ENCODE measurements at places on chromosomes 3 and 15.

DNA sequence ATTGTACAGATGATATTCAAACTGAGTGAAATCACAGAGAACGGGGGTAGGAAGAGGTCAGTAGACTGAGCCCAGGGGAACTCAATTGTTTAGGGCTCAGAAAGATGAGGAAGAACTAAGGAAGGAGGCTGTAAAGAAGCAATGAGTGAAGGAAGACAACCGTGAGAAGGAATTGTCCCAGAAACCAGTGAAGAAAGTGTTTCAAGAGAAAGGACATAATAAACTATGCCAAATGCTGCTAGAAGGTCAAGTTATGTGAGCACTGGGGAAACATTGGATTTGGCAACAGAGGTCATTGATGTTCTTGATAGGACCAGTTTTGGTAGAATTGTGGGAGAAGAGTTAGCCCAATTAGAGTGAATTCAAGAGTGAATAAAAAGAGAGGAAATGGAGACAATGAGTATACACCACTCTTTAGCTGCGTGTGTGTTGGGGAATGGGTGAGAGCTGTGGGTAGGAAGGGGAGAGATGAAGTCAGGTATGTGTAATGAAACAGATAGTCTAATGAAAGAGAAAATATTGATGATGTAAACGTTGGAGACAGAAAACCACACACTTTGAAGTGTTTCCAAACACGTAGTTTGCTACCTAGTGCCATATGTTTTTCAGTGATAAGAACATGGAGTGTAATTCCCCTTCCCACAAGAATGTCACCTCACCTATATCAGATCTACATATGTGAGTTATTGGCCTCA is 42.5 kb upstream of the MME start:
- no peak overlapping the region for H3K4me3 ChIP-seq
- H3K36me3 ChIP-seq, result no peaks in the 10 kb centered on the region
- H3K27ac ChIP-seq, result no peak overlapping the region

- peaks cover 10% of the 10 kb centered on the region for H3K4me1 ChIP-seq
- DNase-seq, result no peak
Observed at GRCh38 chr3:195179776-195180489, 91.0 kb downstream of the XXYLT1 start.

DNA sequence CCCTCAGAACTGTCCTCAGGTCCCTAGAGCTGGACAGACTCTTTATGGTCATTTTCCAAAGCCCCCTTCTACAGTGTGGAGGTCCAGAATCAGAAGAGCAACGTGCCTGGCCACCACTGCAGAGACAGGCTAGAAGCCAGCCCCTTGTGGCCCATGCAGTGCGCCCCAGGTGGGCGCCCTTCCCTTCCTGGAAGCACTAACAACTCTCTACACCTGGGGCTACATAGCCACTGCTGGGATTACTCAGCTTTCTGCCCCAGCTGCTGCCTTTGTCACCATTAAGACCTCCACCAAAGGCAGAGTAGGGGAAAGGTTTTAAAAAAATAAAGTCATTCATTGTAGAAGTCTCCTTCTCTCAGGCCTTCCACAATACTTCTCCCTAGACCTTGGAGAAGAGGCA is 2.3 kb downstream of the RASGRP1 start:
- no peaks in the 10 kb centered on the region for H3K4me1 ChIP-seq
- no peak overlapping the region for H3K27ac ChIP-seq
- H3K36me3 ChIP-seq, result no peaks in the 10 kb centered on the region
- no peak for DNase-seq
- no peaks in the 10 kb centered on the region for H3K27me3 ChIP-seq

GRCh38 chr3:165549037-165549436 is 288.2 kb downstream of the BCHE start:
- H3K4me3 ChIP-seq, result no peak overlapping the region
- no peaks in the 10 kb centered on the region for H3K27me3 ChIP-seq
- no peak overlapping the region for H3K27ac ChIP-seq

- H3K27ac ChIP-seq, result no peak overlapping the region
- H3K36me3 ChIP-seq, result no peaks in the 10 kb centered on the region
- no peaks in the 10 kb centered on the region for H3K4me1 ChIP-seq
- no peak for DNase-seq
Observed at GRCh38 chr3:164604687-164605086, 473.6 kb downstream of the SI start.

- DNase-seq, result no peak
- no peak overlapping the region for H3K27ac ChIP-seq
- H3K27me3 ChIP-seq, result no peaks in the 10 kb centered on the region
- H3K4me3 ChIP-seq, result no peak overlapping the region
Observed at GRCh38 chr3:106795553-106795952, 581.7 kb upstream of the CCDC54 start.

- no peak for DNase-seq
- no peaks in the 10 kb centered on the region for H3K27me3 ChIP-seq
- H3K27ac ChIP-seq, result no peak overlapping the region
- no peak overlapping the region for H3K4me3 ChIP-seq
Observed at GRCh38 chr3:141729240-141729639, 8.9 kb upstream of the RNF7 start.

- no peak for DNase-seq
- no peak overlapping the region for H3K4me3 ChIP-seq
- no peak overlapping the region for H3K27ac ChIP-seq
- H3K4me1 ChIP-seq, result peaks cover 8% of the 10 kb centered on the region
Observed at GRCh38 chr15:68981941-68982340, 32.6 kb upstream of the NOX5 start.

DNA sequence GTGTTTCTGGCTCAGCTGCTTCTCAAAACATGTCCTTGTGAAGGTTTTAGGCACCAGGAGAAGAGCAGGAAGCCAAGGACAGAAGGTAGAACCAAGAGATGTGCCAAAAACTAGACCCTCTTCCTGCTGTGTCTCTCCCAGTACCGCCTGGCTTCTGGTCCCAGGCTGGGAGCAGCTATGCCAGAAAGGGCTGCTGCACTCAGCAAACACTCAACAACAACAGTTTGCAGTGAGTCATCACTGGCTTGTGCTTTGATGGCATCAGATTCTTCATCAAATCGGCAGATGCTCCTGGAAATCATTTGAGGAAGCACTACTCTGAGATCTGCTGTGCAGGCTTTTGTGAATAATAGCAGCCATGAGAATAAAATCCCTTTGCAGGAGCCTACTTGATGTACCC is 63.2 kb downstream of the DGKG start:
- H3K27ac ChIP-seq, result no peak overlapping the region
- no peak overlapping the region for H3K4me3 ChIP-seq
- DNase-seq, result no peak

DNA sequence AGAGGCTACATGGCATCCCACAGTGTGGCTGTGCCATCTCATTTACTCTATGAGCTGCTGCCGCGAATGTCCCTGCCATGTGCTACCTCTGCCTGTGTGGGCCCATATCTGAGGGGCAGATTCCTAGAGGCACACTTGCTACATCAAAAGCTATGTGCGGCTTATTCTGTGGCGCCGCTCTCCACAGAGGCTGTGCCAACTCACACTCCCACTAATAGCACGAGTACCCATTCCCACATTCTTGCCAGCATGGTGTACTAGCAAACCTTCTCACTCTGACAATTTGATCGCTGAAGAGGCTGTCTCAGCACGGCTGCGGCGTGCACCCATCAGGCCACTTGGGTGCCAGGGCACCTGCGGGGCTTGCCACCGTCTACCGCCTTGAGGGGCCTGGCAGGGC is 31.2 kb upstream of the MUSTN1 start:
- no peak overlapping the region for H3K27ac ChIP-seq
- H3K4me1 ChIP-seq, result no peaks in the 10 kb centered on the region
- no peak overlapping the region for H3K4me3 ChIP-seq

GRCh38 chr3:41847679-41848078 is 114.2 kb downstream of the ULK4 start:
- no peak overlapping the region for H3K27ac ChIP-seq
- H3K27me3 ChIP-seq, result no peaks in the 10 kb centered on the region
- H3K36me3 ChIP-seq, result no peaks in the 10 kb centered on the region

- no peaks in the 10 kb centered on the region for H3K36me3 ChIP-seq
- no peak overlapping the region for H3K27ac ChIP-seq
Observed at GRCh38 chr3:128123156-128123537, 465 bp downstream of the RUVBL1 start.

GRCh38 chr15:31398677-31399301 is 72.2 kb downstream of the KLF13 start:
- H3K27me3 ChIP-seq, result no peaks in the 10 kb centered on the region
- no peak overlapping the region for H3K27ac ChIP-seq
- DNase-seq, result no peak
- no peaks in the 10 kb centered on the region for H3K4me1 ChIP-seq
- no peak overlapping the region for H3K4me3 ChIP-seq
- H3K36me3 ChIP-seq, result no peaks in the 10 kb centered on the region

DNA sequence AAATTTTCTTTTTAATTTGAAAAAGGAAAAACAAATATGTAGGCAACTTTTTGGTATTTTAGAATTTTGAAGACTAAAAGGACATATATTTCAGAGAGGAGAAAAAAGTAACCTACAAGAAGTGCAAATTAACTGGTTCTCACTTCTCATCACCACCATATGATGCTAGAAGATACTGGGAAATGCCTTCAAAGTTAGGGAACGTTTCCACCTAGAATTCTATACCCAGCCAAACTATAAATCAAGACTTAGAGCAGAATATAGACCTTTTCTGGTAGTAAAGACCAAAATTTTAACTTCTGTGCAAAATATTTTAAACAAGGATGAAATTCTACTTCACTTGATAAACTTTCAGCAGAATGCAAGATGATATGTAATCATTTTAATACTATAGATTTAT is 112.3 kb upstream of the PHLDB2 start:
- H3K27me3 ChIP-seq, result no peaks in the 10 kb centered on the region
- no peak for DNase-seq
- H3K36me3 ChIP-seq, result no peaks in the 10 kb centered on the region

DNA sequence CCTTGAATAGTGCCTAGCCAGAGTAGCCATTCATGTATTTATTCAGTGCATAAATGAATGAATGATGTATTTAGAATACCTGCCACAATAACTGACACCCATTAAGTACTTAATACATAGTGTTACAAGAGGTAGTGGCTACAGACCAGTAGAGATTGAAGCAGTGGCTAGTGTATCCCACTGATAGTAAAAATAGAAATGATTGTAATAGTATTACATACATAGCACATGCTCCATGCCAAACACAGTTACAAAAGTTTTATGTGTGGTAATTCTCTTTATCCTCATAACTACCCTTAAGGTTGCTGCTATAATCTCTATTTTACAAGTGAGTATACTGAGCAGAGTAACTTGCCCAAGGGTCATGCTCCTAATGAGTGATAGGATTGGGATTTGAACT is 30.3 kb upstream of the SCAANT1 start:
- no peak for DNase-seq
- no peak overlapping the region for H3K27ac ChIP-seq
- peaks cover 9% of the 10 kb centered on the region for H3K4me1 ChIP-seq
- no peaks in the 10 kb centered on the region for H3K36me3 ChIP-seq

- no peaks in the 10 kb centered on the region for H3K36me3 ChIP-seq
- no peak overlapping the region for H3K27ac ChIP-seq
- H3K27me3 ChIP-seq, result no peaks in the 10 kb centered on the region
- peaks cover 28% of the 10 kb centered on the region for H3K4me1 ChIP-seq
Observed at GRCh38 chr15:67920524-67921240, 80.8 kb upstream of the RNU6-1 start.

GRCh38 chr3:156368189-156368588 is 186.7 kb downstream of the SSR3 start:
- no peak overlapping the region for H3K4me3 ChIP-seq
- no peak overlapping the region for H3K27ac ChIP-seq
- H3K4me1 ChIP-seq, result no peaks in the 10 kb centered on the region
- H3K27me3 ChIP-seq, result no peaks in the 10 kb centered on the region

GRCh38 chr15:37015035-37015434 is 85.3 kb downstream of the MEIS2 start:
- no peaks in the 10 kb centered on the region for H3K36me3 ChIP-seq
- H3K27ac ChIP-seq, result no peak overlapping the region
- peaks cover 13% of the 10 kb centered on the region for H3K4me1 ChIP-seq
- DNase-seq, result no peak
- no peaks in the 10 kb centered on the region for H3K27me3 ChIP-seq

DNA sequence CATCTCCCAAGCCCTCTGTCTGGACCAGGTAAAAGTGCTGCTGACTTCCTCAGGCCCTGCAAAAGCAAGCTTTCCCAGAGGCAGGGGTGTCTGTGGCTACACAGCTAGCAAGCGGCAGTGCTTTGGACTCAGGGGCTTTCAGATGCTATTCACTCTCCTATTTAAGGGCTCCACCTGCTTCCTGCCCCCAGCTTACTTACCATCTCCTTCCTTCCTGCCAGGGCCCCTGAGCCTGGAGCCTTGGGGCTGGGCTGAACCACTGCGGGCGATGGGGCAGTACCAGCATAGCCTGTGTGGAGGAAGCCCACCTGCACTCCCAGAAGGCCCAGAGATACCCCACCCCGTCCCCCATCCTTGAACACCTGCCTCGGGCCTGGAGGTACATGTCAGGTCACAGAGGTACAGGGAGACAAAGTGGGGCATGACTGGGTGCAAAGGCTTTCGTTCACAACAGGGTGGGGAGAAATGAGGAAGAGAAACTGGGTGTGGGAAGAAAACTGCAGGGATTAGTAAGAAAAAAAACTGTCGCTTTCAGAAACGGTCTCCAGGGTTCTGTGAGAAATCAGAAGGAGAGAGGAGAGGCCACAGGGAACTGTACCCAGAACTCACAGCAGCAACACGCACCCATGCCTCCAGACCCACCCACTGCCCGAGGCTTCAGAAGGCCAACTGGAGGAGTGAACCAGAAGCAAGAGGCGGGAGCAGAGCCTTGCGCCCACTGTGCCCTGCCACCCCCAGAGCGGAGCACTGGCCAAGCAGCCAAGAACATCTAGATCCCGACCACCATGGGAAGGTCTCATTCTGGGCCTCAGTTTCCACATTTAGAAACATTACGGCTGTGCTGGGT is 49.5 kb downstream of the CCDC12 start:
- H3K27me3 ChIP-seq, result no peaks in the 10 kb centered on the region
- H3K36me3 ChIP-seq, result no peaks in the 10 kb centered on the region
- no peak overlapping the region for H3K4me3 ChIP-seq

All from ovary (tissue), 10 donors.